ENCODE measurements at places on chromosomes 12 and 14.

GRCh38 chr14:103542605-103543088 lies 13.7 kb downstream of the TRMT61A start:
- H3K4me3 ChIP-seq = no peak overlapping the region
- H3K4me1 ChIP-seq = no peaks in the 10 kb centered on the region
- DNase-seq = no peak
- H3K36me3 ChIP-seq = no peaks in the 10 kb centered on the region
- no peak overlapping the region for H3K27ac ChIP-seq

- H3K4me1 ChIP-seq = no peaks in the 10 kb centered on the region
- no peaks in the 10 kb centered on the region for H3K27me3 ChIP-seq
- H3K4me3 ChIP-seq = no peak overlapping the region
- no peak overlapping the region for H3K27ac ChIP-seq
- DNase-seq = no peak
- no peaks in the 10 kb centered on the region for H3K36me3 ChIP-seq
Measured at GRCh38 chr12:9698681-9699080, 29.2 kb downstream of the CLEC2D start.

- H3K36me3 ChIP-seq = no peaks in the 10 kb centered on the region
- H3K4me1 ChIP-seq = peaks cover 14% of the 10 kb centered on the region
- peak overlapping the region; percentile 82 for H3K4me3 ChIP-seq
- DNase-seq = peak; percentile 30
- H3K27ac ChIP-seq = peak overlapping the region; percentile 49
Measured at GRCh38 chr14:105019861-105020814, 745 bp downstream of the CDCA4 start.

- H3K36me3 ChIP-seq = no peaks in the 10 kb centered on the region
- no peak overlapping the region for H3K27ac ChIP-seq
- no peaks in the 10 kb centered on the region for H3K27me3 ChIP-seq
- H3K4me1 ChIP-seq = no peaks in the 10 kb centered on the region
- no peak overlapping the region for H3K4me3 ChIP-seq
Measured at GRCh38 chr14:72643317-72643801, 250.5 kb downstream of the DPF3 start.

DNA sequence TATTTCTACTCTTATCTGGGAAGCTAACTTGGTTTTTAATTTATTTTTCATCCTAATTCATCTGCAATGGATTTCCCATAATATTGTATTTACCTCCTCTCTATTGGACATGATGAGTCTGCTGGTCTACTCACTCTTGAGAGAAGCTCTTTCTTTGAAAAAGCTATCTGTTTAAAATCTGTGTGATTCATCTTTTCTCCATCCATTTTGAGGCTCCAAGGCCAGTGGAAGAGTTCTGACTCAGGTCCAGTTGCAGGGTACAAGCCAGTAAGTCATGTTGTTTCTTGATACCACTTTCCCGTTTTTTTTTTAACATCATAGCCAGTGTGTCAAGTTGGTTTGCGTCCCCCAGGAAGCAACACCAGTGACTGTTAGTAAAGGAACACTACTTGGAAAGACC lies 160.3 kb upstream of the BMP4 start:
- H3K27me3 ChIP-seq = no peaks in the 10 kb centered on the region
- no peak for DNase-seq
- H3K4me3 ChIP-seq = no peak overlapping the region
- no peaks in the 10 kb centered on the region for H3K4me1 ChIP-seq
- H3K27ac ChIP-seq = no peak overlapping the region
- H3K36me3 ChIP-seq = no peaks in the 10 kb centered on the region
